ENCODE measurements at places on chromosomes 1 and 21.

DNA sequence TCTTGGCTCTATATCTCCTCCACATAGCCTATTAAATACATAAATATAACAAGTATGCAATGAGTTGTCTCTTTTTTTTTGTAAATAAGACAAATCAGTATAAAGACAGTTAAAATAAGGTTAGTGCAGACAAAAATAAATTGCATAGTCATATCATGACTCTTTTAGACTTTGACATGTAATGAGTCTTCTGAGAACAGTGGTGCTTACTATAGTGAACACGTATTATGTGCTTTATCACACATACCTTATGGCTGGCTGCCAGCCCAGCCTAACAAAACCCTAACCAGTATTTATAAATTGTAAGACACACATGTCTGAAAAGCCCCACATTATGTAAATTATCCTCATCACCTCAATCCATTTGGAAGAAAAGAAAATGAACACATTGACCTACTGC, 29.1 kb upstream of the F13B start:
- DNase-seq, result no peak

DNA sequence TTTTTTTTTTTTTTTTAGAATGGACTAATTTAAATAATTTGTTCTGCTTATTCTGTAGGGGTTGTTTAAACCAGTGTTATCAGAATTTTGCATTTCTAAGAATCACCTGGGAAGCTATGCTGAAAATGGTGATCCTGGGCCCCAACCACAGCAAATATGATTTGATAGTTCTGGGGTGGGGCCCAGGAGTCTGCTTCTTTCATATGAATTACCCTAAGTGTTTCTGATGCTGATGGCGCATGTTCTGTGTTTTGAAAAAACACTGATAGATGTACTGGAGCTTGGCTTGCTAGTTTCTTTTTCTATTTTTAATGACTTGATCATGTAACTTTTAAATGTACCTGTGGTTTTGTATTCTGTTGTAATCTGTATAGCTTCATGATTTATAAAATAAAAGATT, 89.3 kb downstream of the CDC14A start:
- DNase-seq, result no peak

GRCh38 chr1:232218955-232219865, 410.7 kb downstream of the SIPA1L2 start:
- no peak for DNase-seq

DNA sequence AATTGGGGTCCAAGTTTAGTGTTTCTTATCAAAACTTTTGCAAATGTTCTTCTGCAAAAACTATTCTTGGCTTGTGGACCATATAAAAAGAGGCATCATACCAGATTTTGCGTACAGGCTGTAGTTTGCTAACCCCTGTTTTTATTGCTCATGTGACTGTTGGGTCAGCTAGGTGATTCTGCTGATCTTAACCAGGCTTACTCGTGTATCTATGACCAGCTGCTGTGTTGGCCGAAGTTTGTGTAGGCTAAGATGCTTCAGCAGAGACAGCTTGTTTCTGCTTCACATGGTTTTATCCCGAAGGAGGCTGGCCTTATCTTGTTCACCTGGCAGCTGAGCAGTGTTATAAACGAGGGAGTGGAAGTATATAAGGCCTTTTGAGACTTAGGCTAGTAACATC, 38.2 kb downstream of the POU2F1 start:
- no peak for DNase-seq

GRCh38 chr1:94265011-94265422, 27.6 kb upstream of the ARHGAP29 start:
- no peak for DNase-seq

DNA sequence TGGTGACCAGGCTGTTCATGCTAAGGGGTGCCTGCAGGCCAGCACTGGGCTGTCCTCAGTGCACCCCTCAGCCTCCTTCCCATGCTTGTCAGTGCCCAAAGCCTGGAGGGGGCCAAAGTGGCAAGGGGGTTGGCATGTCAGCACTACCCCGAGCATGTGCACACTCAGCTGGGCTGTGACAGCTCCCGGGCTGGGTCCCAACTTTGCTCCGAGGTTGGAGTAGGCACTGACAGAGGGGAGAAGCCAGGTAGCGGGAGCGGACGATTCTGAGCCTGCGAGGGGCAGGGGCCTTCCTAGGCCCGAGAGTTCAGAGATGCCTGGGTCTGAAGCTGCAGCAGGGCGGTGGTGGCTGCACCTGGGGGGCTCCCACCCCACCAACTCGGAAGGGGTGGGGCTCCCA, 119.0 kb downstream of the MAST2 start:
- no peak for DNase-seq

DNA sequence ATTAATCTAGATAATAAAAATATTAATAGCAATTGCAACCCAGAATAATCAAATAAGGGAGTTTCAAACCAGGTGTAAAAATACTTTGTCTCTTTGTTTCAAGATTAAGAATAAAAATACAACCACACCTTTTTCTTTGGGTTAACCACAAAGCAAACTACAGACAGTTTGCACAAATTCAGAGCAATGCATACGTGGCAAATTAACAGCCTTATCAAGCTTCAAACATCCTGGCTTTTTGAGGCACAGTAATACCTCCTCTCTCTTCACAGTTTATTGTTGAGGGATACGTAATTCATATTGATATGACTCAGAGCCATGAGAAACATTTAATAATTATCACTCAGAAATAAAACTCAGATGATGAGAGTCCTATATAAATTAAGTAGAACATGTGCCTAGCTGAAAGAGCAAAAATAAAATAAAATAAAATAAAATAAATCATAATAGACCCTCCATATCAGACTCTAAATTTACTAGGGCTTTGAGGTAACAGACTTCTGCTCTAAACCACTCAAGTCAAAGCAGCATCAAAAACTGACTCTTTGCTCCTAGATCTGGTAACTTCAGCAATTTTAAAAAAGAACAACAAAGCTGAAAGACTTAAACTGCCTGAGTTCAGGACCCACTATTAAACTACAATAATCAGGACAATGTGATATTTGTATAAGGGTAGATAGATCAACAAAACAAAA, 11.4 kb downstream of the EDEM3 start:
- DNase-seq, result no peak

DNA sequence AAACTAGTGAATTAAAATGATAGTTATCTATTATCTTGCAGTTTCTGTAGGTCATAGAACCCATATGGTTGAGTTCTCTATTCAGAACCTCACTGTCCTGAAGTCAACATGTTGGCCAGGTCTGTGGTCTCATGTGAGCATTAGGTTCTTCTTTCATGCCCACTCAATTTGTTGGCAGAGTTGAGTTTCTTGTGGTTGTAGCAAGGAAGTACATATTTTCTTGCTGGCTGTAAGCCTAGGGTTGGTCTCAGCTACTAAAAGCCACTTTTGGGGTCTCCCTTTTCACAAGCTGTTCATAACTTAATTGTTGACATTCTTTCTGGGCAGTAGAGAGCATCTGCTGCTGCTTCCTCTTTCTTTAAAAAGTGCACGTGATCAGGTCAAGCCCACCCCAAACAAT, 1165.1 kb upstream of the NCAM2 start:
- no peak for DNase-seq

DNA sequence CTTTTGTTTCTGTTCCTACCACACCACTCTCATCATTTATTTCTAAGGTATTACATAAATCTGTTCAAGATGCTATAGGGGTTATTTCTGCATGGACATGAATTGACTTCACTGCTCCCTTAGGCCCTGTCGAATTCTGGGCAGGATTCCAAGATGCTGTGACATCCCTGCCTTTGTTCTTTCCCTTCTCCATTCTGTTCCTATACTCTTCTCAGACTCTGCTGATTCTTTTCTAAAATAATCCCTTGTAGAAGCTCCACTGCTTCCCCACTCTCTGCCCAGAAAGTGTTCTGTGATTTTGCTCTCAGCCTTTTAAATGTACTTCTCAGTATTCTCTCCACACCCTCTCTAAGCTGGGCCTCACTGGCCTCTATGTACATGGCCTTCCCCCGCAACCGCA, 99.2 kb downstream of the PHTF1 start:
- DNase-seq, result no peak

DNA sequence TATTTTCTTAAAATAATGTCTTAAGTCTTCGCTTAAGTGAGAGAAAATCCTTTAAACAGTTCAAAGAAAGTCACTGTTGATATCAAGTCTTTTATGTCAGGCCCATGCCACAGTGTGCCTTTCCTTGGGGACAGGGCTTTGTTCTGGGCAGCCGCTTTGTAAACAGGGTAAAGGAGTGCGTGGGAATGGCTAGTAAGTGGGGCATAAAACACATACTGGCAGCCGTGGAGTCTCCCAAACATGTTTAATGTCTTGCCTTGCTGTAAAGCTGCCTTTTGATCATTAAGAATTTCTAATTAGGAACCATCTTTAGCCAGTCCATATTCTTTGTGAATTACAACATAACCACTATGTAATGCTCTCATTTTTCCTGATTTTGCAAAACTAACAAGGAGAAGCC, 99.7 kb downstream of the PHTF1 start:
- no peak for DNase-seq

GRCh38 chr21:27535188-27535587, 568.3 kb upstream of the ADAMTS5 start:
- DNase-seq, result no peak

DNA sequence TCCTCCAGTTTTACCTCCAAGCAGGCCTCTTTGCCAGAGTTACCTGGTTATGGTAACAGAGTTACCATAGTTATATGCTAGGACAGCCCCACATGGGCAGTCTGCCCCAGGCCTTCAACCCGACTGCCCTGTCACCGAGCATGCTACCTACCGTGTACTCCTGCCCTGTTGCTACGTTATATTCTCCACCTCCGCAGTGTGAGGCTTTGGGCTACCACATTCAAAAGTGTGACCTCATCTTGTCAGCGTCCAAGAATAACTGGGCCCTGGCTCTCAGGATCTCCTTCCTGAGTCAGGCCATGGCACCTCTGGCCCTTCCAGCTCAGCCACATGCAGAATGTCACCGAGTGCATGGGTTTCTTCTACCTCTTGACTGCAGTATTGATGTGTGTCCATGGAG, 8.9 kb downstream of the MAPKAPK2 start:
- DNase-seq, result no peak

DNA sequence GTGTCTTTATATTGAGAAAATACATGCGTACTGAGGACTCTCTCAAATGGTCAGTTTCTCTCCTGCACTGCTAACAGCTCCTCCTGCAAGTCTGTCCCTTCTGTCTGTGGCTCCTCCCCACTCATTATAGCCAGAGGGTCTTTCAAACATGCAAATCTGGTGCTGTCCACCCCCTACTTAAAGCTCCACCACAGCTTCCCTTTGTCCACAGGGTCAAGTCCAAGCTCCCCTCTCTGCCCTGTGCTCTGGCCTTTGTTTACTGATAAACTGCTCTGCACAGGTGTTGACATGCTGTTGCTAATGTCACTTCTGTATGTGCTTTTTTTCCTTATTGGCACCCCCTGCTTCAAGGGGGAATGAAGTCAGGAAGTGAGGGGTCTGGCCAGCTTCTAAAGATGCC, 47.7 kb upstream of the GPR37L1 start:
- DNase-seq, result no peak

All from NCI-H187 (cell line).